Hematopoietic multipotent progenitor cell (in vitro differentiated cells): ENCODE measurements at places on chromosomes 4 and X. TPM values are rescaled to one million over a fixed set of nuclear protein-coding genes. Genes with fewer than 3 reads are reported as not detected.

The PAGE2 gene
- not detected for total RNA-seq

DNA sequence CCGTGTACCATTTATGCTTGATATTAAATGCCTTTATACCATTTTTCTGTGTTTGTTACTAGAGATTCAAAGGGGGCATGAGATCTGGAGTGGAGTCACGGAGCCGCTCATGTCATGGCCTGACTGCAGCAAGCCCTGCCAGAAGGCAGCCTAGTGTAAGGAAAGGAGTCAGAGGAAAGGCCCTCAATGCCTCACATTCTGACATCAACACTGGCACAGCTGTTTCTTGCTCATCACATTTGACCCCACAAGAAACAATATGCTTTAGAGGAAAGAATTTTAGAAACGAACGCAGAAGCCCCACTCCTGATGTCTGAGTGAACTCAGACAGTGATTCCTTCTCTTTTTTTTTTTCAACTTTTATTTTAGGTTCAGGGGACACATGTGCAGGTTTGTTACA lies 322.4 kb upstream of the CPEB2 start:
- DNase-seq: no peak

The SERPINA7 gene
- not detected for total RNA-seq

The POU4F2 gene
- not detected for total RNA-seq

- DNase-seq: no peak
Observed at GRCh38 chrX:153620576-153620975, 21.6 kb upstream of the CCNQ start.

DNA sequence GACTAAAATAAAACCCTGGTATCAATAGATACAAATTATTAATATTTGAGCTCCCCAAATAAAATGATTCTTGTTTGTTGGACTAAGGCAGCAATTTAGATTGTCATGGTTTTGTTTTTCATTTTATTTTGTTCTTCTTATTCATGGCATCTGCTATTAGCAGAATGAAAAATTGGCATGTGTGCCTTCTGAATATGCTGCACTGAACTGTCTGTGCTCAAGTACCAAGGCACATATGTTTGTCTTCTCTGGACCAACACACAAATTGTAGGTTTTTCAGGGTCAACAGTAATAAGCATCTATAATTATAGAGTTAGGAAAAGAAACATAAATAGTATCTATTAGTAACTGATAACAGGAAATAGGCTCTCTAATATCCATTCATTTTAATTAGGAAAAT lies 121.1 kb downstream of the BANK1 start:
- no peak for DNase-seq

- DNase-seq: no peak
Observed at GRCh38 chrX:17738737-17739535, 1.6 kb downstream of the SCML1 start.

GRCh38 chrX:29281078-29281742 lies 694.0 kb downstream of the IL1RAPL1 start:
- no peak for DNase-seq

- DNase-seq: no peak
Observed at GRCh38 chr4:26441102-26441501, 49.2 kb downstream of the CCKAR start.

- no peak for DNase-seq
Observed at GRCh38 chr4:54402880-54403480, 173.9 kb downstream of the PDGFRA start.

GRCh38 chr4:111618908-111619307 lies 526.3 kb upstream of the FAM241A start:
- DNase-seq: no peak

- DNase-seq: no peak
Observed at GRCh38 chr4:6442555-6442954, 29.9 kb downstream of the PPP2R2C start.

The HTRA3 gene
- total RNA-seq: 12.9 TPM

The P2RY4 gene
- total RNA-seq: 0.81 TPM

The AWAT2 gene
- total RNA-seq: not detected

DNA sequence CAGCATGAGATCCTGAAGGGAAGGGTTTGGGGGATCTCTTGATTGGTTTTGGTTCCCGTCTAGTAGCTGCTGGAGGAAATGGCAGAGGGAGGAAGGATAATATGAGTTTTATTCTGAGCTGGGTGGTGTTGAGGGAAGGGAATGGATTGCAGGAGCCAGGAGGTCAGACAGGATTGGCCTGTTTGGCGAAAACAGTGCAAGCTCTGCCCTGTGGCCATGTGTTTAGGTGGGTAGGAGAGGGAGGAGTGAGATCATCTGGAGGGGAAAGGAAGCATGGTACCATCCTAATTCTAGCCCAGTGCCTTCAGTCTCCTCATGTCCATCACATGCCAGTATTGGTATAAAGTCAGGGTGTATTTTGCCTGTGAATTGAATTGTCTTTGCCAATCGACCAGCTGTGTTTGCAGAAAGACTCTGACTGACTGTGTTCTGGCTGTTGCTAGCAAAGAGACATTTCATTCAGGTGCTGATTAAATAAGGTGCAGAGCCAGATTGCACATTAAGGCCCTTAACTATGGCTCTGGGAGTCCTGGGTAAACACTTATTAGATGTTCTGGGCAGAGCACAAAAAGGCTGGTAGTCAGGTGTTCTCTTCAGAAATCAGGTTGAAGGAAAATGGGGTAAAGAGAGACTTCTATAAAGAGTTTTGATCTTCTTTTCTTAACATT lies 10.0 kb downstream of the TMEM164 start:
- no peak for DNase-seq

The PRR32 gene
- not detected for total RNA-seq

The RAB9B gene
- total RNA-seq: 1.9 TPM

DNA sequence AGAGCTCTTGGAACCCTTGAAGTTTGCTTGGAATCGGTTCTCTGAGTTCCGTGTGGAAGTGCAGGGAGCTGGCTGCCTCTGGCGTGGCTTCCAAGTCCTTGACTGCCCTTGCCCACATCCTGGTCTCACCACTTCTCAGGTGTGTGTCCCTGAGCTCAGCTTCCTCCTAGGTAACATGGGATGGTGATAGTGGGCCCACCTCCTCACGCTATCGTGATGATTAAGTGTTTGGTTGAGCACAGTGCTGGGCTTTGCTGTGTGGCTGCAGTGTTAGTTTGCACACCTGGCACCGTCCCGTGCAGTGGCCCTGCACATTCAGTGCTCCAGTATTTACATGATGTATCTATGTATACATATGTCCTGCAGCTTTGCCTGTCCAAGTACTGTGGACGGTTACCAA lies 81.5 kb downstream of the CLDN34 start:
- DNase-seq: no peak

The KLF8 gene
- 4.0 TPM for total RNA-seq

The ADGRG4 gene
- total RNA-seq: under 0.01 TPM

DNA sequence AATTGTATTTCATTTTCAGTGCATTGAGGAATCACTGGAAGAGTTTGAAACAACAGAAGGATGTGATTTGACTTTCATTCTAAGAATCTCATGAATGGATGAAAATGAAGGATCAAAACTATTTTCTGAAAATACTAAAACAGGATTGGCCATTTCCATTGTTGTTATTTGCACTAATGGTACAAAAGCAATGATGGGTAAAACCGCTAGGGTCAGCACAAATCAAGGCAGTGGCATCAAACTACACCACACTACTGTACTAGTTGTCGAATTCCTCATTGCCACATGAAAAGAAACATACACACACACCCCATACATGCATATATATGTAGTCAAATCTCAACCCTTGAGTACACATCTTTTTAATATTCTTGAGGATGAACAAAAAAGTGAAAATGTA lies 24.7 kb upstream of the CENPVL3 start:
- no peak for DNase-seq

DNA sequence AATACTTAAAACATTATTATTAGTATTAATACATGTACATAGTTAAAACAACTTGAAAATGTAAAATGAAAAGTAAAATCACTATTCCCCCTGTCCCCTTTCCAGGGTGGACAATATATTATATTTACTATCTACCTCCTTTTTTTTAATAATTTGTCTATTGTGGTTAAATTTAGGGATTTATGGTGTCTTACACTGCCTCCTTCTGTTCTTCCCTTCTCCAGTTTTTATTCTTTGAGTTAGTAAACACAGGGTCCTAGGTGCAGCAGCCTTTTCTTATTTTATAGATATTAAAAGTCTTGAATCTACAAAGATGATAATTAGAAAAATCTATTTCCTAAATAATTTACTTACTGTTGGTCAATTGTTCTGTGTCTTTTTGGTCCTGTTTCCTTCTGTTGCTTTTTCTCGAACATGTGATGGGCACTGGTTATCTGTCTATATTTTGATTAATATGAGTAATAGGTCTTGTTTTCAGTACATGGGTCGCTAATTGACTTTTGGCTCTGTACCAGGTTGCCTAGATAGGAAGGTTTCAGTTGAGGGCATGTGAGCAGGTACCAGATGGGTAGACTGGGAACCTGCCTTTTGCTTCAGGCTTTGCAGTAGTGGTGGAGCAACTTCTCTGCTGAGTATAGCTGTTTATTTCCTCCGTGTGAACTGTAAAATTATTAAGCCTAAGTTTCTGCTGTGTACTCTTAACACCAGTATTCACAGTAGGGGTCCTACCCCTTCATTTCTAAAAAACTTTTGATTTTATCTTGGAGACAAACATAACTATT lies 1.1 kb downstream of the NUDT9 start:
- no peak for DNase-seq

DNA sequence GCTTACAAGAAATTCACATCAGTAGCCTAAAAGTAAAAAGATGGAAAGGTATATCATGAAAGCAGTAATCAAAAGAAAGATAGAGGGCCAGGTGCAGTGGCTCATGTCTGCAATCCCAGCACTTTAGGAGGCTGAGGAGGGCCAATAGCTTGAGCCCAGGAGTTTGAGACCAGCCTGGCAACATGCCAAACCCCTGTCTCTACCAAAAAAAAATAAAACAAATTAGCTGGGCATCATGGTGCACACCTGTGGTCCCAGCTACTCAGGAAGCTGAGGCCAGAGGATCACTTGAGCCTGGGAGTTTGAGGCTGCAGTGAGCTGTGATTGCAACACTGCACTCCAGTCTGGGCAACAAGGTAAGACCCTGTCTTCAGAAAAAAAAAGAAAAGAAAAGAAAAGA lies 55.5 kb downstream of the GSPT2 start:
- no peak for DNase-seq

DNA sequence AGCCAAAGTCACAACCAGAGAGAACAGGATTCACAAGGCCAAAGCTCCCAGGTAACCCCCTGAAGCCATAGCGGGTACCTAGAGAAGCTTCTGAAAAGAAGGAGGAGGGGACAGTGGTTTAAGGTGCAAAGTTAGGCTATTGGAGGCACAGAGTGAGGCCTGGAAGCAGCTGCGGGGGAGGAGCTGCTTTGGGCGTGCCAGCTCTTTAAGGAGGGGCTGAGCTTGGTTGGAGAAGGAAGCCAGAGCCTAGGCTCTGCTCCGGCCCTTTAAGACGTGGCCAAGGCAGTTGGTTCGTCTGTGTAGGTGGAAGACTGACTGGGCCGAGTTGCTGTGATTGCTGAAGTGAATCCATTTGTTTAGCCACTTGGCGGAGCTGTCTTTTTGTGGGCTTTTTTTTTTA lies 1.5 kb downstream of the KLF8 start:
- no peak for DNase-seq

GRCh38 chr4:150318527-150318926 lies 240.3 kb downstream of the DCLK2 start:
- DNase-seq: no peak

GRCh38 chr4:111697176-111697942 lies 447.9 kb upstream of the FAM241A start:
- no peak for DNase-seq
